GDM1 (cell line): ENCODE measurements at places on chromosomes 13 and 19.

- DNase-seq, result no peak
Measured at GRCh38 chr13:94849254-94849653, 136.9 kb upstream of the SOX21 start.

DNA sequence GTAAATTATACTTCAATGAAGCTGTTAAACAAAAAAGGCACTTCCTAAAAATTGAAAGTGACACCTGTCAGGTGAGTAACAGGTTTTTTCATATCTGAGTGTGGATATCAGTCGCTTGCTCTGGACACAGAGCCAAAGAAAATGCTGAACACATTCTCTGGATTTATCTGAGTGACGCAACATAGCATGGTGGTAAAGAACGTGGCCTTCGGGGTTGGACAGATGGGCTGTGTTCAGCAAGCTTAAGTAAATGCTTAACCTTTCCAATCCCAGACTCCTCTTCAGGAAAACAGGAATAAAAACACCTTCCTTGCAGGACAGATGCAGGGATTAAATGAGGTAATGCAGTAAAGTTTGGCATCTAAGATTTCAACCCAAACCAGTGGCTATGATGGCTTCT lies 132.0 kb downstream of the FOXO1 start:
- DNase-seq, result no peak

DNA sequence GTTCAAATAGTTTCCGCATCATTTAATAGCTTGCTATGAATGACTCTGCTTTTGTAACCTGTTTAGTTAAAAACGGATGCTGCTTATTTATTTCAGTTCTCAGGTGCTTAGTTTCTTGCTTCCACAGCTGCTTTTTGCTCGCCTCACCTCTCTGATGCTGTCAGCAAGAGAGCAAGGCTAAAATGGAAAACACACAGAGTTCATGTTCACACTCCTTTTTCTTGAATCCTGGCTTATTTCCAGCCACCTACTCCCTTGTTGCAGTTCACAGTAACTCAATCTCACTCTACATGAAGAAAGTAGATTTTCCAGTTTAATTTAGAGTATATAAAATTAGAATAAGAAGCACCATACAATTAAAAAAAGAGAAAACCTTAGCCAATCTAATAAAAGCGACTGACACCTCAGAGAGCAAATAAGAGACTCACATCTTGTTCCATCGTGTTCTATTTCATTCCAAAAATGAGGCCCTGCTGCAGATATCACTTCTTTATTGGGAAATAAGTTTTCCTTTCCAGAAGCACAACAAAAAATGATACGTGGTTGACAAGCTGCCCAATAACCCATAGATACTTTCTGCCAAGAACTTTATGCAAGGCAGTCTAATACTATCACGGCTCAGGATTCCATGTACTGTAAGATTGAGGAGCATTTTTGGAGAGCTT lies 326.1 kb upstream of the SLITRK1 start:
- DNase-seq, result no peak

DNA sequence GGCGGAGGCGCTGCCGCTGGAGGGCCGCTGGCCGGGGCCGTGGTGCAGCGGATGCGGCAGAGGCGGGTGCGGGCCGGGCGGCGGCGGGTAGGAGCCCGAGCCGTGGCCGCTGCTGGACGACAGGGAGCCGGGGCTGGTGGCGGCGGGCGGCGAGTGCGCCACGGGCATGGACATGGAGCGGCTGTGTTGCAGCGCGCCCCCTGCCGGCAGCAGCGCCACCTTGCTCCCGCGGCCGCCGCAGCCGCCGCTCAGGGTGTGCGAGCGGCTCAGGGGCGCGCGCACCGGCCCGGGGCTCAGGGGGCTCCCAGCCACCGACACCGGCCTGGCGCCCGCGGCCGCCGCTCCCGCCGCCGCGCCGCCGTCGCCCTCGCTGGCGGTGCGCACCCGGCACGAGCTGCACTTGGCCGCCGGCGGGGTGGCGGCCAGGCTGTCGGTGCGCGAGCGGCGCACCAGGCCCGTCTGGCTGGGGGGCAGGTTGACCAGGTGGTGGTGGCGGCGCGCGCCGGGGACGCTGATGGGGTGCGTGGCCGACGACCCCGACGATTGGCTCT lies 1.7 kb downstream of the IRS2 start:
- no peak for DNase-seq

DNA sequence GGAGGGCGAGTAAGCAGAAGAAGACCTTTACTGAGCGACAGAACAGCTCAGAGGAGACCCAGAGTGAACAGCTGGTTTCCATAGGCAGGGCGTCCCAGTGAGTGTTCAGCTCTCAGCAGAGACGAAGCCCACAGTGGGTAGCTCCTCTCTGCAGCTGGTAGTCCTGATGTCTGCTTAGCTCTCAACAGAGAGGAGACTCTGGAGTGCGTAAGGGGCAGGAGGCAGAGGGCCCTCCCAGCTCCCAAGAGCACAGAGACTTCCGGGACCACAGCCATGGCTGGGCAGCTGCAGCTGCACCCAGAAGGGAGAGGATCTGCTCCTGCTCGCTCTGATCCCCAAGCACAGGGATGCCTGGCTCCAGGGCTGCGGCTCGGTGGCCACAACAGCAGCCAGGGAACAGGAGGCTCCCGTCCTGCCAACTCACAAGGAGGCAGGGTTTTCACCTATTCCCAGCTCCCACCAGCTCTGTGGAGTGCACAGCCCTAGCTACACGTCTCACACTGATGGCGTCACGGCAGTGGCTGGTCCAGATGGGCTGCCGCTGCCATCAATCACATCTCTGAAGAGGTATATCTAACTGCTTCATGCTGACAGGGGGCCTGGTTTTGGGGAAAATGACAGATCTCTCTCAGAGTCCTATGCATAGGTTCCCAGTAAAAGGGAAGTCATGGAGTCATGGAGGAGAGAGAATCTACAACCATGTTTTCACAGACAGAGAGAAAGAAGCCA lies 2660.1 kb upstream of the PCDH20 start:
- no peak for DNase-seq

DNA sequence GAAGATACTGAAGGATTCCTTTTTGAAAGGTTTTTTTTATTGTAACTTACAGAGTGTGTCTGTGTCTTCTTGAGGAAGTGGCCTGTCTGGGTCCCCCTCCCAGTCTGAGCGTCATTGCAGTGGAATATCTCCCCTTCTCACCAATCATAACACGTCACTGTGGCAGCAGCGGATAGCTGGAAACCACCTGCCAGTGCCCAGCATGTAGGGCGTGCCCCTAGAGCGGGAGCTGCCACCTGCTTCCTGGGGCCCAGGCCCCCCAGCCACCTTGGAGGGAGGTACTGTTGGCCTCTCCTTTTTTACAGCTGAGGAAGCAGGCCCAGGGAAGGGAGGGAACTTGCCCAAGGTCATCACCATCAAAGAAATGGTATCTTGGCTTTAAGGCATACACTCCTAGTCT lies 4.6 kb upstream of the DNM2 start:
- DNase-seq, result no peak

DNA sequence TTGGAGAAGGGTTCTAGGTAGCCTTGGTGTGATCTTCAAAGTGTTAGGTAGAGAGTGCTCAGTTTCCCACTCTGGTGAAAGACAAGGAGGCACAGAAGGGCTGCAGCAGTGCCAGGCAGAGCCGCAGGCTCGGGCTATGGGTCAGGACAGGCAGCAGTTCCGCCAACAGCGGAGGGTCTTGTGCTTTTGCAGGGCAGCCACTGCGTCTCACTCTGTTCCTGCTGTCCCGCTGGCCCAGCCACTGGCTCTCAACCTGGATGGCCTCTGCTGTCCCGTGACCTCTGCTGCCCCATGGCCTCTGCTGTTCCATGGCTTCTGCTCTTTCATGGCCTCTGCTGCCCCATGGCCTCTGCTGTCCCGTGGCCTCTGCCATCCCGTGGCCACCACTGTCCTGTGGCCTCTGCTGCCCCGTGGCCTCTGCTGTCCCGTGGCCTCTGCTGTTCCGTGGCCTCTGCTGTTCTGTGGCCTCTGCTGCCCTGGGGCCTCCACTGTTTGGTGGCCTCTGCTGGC lies 175.7 kb downstream of the URI1 start:
- DNase-seq, result no peak

GRCh38 chr13:75135325-75135825 lies 346.6 kb downstream of the TBC1D4 start:
- DNase-seq, result no peak
